HuH-7.5 (cell line): ENCODE measurements at places on chromosomes 4 and X.

DNA sequence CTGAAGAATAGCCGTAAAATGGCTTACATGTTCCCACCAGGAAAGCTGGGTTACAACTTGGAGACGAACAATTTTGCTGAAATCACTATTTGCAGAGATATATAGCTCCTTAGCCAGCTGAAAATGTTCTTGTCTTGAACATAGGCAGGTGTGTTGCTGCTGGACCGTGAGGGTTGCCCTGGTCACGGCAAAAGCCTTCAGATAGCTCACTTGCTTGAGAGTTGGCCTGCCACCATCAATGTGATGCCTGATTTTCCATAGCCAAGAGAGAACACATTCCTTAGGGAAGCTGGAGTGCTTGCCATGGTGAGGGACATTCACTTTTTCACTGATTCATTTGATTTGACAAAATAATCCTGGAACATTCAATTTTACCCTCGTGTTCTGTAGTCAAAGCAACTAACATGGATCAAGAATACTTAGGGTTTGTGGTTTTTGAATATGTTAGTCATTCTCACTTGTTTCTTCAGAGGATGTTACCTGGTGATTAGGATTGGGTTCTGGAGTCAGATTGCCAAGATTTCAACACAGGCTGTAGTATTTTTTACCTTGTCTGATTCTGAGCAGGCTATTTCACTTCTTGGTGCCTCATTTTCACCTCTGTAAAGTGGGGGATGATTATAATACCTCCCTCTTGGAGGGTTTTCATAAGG, 536.9 kb downstream of the RAPGEF2 start:
- DNase-seq: no peak

DNA sequence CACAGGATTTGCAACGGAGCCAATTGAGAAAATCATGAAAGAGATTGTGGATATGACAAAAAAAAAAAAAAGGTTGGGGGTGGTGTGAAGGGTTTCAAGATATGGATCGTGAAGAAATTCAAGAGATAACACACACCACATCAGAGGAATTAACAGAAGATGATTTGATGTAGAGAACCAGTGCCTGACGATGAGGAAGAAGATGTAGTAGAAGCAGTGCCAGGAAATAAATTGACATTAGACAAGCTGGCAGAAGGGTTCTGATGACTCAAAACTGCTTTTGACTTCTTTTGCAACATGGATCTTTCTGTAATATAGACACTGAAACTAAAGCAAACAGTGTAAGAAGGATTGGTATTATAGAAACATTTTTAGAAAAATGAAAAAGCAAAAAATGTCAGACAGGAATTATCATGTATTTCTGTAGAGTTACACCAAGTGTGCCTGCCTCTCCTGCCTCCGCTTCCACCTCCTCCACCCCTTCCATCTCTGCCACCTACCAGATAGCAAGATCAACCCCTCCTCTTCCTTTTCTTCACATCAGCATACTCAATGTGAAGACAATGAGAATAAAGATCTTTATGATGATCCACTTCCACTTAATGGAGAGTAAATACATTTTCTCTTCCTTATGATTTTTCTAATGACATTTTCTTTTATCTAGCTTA, 127.5 kb upstream of the OTUD4 start:
- no peak for DNase-seq

DNA sequence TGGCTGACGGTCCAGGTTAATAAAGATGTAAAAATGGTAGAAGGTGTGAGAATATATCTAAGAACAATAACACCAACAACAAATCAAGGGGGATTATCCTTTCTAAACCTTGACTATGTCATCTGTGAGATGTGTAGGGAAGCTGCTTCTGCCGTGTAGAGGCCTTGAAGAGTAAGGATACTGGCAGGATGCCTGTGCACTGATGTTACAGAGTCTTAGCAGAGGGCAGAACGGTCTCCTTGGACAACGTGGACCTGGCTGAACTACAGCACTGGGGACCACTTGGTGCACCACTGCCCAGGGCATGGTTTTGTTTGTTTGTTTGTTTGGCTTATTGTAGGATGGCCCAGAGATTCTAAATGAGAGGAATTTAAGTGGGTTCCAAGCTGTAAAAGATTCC, 33.5 kb downstream of the GPAT3 start:
- no peak for DNase-seq

DNA sequence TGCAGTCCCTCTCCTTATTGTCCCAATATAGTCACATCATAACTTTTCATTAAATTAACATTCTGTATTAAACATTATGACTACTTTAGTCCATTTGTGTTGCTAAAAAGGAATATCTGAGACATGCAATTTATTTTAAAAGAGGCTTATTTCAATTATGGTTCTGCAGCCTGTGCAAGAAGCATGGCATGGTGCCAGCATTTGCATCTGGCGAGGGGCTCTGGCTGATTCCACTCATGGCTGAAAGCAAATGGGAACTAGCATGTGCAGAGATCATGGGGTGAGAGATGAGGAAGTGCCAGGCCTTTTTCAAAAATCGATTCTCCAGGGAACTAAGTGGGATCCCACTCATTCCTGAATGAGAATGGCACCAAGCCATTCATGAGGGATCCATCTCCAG, 476.3 kb upstream of the RPS6KA3 start:
- no peak for DNase-seq
